ENCODE measurements at places on chromosomes 2 and 18.

DNA sequence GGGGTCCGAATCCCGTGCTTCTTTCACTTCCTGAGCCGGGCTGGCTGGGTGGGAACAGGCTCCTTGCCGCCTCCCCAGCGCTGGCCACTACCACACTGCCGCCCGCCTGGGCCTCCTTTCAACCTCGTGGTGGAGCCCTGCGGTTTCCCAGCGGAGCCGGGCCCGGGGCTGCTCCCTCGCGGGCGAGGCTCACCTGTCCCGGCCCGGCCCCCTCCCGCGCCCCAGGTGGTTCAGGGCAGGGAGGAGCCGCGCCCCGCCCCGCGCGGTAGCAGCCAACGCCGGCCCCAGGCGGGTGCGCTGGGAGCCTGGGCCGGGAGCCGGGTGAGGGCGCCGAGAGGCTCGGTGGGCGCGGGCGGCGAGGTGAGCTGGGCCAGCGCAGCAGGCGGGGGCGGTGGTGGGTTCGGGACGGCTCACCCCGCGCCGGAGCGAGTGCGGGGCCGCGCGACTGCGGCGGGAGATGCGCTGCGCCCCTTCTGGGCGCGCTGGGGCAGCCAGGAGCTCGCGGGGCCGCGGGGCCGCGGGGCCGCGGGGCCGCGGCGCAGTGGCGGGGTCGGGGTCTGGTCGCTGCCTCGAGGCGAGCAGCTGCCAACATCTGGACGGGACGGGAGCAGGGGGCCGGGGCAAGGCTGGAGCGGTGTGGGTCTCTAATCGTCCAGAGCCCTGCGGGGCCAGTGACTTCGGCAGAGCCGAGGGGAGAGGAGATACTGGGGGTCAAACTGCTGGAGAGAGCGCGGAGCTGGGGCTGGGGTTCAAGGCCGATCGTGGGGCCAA lies at the start of gene LYPD6B:
TSS of gene LYPD6B (plus strand) at position 258 of the 771 bp plus-strand sequence. CDS start 92,250 bp downstream, outside the sequence.
- DNase-seq = no peak

DNA sequence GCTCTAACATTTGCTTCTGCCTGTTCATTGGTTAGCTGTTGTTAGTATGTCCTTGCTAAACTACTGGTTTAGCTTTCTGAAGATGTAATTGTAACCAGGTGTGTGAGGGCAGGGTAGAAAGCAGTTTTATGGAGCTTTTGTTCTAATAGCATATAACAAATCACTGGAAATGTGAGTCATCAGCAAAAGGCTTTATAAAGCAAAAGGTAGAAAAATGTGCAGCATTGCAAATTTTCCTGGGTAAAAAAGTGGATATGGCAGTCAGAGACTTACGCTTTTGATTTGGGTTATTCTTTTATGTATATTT lies 85.3 kb downstream of the ZNF407 start:
- peak; percentile 57 for DNase-seq

DNA sequence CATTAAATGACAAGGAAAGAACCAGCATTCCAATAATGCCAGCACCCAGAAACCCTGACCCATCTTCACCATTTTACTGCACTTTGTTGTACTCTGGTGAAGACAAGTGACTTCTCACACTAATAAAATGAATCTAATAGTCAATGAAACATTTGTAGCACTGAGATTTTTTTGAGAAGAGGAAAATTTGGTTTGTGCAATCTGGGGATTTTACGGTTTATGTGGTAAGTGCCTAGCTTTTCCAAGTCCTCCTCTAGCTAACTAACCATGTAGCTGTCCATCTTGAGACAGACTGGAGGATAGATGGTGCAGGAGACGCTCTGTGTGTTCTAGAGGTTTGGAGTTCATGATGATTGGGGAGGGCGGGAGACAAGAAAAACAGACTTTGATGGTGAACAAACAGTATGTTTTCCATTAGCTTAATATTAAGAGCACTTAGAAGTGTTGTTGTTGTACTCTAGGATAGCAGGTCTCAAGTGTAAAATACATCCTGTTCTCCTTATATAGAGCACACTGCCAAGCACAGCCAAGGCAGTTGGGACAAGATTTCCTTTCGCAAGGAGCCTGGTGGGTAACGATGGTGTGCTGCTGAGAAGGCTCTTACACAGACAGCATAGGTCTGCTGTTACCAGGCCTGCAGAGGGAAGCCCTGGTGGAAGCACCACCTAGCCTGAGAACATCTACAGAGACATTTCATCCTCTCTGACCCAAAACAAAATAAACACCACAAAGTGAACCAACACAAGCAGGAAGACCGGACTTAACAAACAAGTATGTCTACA lies 83.7 kb downstream of the BCL11A start:
- no peak for DNase-seq

- no peak for DNase-seq
Measured at GRCh38 chr2:155708071-155708470, 624.5 kb downstream of the NR4A2 start.

DNA sequence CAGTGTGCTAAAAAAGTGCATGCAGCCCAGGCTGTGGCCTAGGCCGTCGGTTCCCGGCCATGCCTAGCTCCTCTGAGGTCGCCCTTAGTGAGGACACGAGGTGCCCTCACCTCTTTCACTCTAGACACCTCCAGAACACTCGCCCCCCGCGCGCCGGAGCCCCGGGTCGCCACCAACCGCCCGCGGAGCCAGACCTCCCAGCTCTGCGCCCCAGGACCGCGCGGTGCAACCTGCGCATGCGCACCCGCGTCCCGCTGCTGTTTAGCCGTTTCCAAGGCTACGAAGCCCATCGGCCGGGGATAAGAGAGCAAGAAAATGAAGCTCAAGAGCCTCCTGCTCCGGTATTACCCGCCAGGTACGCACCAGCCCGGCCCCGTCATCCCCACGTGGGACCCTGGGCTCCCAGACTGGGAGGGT lies at the start of gene DAW1:
TSS of gene DAW1 (plus strand) at position 257 of the 417 bp plus-strand sequence. CDS start at position 316, 59 bp downstream.
- peak; percentile 69 for DNase-seq

GRCh38 chr2:173448938-173449471 lies 94.3 kb downstream of the CDCA7 start:
- peak; percentile 82 for DNase-seq

- no peak for DNase-seq
Measured at GRCh38 chr2:168392024-168392423, 64.0 kb upstream of the CERS6 start.

- DNase-seq = no peak
Measured at GRCh38 chr18:1392046-1392445, 487.4 kb downstream of the ADCYAP1 start.

DNA sequence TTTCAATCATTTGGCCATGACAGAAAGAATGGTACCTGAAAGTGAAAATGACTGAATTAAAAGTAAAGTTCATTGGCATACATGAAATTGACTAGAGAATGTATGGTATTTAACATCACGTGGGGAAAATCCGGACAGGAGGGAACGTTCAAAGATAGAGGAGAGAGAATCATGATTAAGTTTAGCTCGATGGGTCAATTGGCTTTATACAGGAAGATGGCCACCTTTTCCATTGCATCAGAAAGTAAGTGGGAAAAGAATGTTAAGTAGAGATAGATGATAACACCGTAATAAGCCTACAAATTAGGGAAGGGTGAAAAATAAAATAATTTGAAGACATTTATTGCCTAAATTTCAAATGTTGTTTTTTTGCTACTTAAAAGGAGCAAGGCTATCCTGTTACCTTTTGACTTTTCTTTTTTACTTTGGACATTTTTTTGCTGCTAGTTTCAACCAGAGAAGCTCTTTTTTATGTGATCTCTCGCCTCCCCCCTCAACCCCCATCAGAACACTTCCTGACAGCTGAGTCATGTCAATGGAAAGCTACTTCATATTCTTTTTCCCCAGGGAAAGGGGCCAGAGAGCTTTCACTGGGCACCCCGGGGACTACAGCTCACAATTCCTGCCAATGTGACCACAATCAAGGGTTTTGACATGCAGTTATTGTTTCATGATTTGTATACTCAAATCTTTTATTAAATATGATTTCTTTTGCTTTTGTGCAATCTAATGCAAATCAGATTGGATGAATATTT lies 767 bp upstream of the CCDC102B start:
- peak; percentile 93 for DNase-seq

DNA sequence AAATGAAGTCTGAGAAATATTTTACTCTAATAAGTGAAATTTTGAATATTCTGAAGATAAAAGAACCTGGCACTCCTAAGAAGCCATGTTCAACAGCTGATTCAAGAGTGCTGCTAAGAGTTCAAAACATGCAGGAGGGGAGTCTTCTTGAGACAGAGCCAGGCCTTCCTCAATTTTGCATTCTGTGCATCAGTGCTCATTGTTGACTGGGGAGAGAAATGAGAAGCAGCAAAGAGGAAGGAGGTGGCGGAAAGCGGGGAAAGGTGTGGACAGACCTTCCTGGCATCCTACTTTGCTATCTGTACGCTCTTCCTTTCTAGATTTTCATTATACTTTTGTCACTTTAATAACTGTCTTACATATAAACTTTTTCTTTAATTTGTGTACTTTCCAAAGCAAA lies 29.7 kb upstream of the TXNDC2 start:
- no peak for DNase-seq

DNA sequence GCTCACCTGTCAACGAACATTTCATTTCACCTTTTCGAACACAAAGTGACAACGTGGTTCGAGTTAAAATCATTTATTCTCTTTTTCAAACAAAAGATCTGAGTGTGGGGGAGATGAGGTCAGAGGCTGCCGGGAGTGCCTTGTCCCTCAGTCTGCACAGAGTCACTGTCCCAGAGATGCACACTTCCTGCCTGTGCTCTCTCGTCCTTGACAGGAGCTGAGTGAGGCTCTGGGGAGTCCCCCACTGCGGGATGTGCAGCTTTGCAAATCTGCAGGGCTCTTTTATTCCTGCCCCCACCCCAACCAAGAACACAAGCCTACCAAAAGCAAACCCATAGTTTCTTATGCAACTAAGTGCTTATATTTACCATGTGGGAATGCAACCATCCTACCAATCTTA lies 497.8 kb downstream of the EIPR1 start:
- DNase-seq = no peak

DNA sequence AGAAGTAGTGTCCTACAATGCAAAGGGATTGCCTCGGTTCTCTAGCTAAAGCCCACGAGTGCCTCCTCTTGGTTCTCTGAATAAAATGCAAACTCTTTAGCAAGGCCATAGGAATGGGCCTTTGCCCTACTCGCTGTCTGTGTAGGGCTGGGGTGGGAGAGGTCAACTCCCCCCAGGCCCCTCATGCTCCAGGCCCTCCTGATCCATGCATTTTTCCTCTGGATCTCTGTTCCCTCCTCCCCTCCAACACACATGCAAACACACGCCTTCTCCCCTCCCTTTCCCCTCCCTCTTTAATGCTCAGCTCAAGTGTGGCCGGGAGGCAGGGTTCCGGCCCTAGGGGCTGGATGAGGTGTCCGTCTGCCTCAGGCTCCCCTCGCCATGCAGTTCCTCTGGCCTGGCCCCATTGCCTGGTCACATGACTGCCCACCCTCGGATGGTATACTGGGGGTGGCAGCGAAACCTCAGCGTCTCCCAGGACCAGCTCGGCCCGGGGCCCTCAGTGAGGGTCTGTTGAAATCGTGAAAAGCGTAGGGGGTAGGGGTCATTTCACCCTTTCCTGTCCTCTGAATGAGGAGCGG lies 14.9 kb upstream of the KLF11 start:
- no peak for DNase-seq

DNA sequence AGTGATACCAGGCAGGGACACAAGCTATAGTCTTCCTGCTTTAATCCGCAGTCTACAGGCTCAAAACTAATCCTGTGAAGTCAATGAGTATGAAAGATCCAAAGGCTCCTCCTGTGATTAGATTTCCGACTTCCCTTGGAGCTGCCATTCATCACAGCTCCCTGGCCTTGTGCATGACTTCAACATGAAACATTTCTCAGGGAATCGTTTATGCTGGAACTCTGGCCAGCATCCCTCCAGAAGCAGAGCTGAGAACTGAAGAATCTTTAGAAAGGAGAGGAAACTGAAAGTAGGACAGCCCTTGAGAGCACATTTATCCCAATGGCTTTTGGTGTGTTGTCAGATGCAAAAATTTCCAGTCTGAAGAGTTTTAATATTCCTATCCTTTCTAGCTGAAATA lies 84.3 kb upstream of the SESTD1 start:
- no peak for DNase-seq

GRCh38 chr2:119475225-119475856 lies 43.7 kb downstream of the TMEM37 start:
- no peak for DNase-seq

- DNase-seq = peak; percentile 40
Measured at GRCh38 chr2:8352296-8352695, 329.6 kb upstream of the ID2 start.

DNA sequence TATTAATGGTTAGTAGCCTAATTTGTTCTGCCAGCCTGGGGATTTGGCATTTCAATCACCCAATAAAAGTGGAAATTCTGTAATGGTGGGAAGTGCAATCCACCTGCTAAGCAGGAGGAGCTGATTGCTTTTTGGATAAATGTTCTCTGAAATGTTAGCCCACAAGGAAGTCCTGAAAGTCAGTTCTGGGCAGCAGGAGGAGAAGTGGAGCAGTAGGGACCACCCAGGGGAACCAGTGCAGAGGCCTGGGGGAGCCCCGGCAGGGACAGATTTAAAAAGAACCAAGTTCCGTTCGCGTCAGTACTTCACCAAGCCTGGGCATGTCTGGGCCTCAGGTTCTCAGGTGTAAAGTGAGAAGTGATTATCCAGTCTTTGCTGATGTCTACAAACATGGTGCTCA lies 248.5 kb upstream of the RAB6C start:
- DNase-seq = no peak

- peak; percentile 38 for DNase-seq
Measured at GRCh38 chr2:16665748-16666448, at the start of gene CYRIA. Gene CYRIA, minus strand, starts transcription at chr2:16665834. Its CDS starts 77,715 bp downstream, at chr2:16588119.

- peak; percentile 57 for DNase-seq
Measured at GRCh38 chr2:38109732-38110181, 33.8 kb upstream of the CYP1B1 start.

DNA sequence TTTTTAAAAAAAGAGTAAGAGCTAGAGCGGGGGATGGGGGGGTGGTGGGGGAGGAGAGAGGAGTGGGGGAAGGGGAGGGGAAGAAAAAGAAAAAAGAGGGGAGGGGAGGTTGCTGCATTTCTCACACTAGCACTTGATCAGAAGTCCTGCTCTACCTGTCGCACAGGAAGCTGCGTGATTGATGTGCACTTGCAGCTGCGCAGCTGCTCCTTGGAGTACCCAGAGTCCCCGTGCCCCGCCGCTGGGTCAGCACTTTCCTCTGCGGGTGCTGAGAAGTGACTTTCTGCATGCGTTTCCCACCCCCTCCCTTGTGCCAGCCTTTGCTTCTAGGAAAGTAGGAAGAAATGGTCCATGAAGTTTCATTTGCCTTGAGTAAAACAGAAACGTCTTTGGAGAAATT lies 297.3 kb downstream of the ETAA1 start:
- no peak for DNase-seq

DNA sequence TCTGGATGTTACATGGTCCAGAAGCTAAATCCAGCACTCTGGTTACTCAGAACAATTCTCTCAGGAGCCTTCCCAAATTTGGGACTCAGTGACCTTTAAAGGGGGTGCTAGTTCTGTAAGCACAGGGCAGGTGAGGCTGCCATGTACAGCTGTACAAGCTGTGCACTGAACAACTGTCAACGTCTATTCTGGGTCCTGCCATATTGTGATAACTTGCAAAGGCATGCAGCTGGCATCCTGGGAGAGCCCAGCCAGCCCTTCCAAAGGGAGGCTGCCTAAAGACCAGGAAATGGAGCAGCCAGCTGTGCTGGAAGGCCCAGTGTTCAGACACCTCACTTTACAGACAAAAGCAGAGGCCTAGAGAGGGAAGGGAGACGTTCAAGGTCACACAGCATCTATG lies 204.8 kb downstream of the KLHL29 start:
- no peak for DNase-seq

GRCh38 chr2:63058921-63059792 lies 8.5 kb downstream of the OTX1 start:
- no peak for DNase-seq

Measured in fibroblast of skin of right biceps (primary cell).